ENCODE measurements at places on chromosomes 12 and 14.

DNA sequence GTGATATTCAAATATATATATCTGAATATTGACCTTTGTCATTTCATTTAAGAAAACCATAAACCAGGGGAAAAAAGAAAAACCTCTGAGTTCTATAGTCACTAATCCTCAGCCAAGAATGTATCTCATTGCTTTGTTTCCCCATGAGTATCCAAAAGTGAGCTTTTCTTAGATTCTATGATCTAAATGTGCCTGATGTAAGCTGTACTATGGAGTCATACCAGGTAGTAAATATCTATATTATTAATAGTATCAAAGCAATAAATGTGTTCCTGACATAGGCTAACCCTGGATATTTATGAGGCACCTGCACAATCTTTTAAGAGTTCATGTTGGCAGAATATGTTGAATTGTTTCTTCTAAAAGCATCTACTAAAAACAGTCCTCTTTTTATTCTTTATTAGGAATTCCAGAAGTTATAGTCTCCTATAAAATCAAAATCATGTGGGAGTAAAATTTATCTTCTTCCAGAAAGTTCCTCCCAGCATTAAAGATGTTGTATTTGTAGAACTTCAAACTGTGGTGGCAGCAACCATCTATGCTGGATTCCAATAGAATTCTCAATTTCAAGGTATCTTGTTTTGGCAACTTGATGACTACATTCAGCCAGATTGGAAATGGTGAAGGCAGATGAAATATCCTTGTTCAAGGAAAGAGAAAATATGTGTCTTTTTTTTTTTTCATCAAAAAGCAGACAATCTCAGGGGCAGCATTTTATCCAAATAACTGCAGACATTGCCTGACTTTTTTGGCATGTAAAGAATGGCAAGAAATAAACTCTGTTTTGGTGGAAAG, 139.7 kb upstream of the RASSF8 start:
- no peak for DNase-seq

DNA sequence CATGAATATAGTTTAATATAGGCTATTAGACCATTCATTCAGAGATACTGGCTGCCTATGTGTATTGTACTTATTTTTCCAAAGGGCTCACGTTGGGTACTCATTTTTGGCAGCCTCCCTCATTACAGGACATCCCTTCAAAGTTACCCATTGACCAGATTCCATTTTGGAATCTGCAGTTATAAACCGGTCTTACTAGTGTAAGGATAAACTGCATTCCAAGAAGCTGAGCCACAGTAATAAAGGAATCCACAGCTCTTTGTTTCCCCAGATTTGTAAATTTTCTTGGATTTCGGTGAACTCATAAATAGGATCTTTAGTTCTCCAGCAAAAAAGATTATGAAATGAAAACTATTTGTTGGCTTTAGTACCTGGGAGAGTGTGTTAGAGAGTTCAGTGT, 18.9 kb upstream of the CFL2 start:
- DNase-seq = no peak

GRCh38 chr12:49410818-49411217, 43.6 kb downstream of the SPATS2 start:
- no peak for DNase-seq

- no peak for DNase-seq
Observed at GRCh38 chr14:21991130-21991529, 317.5 kb upstream of the OR4E1 start.

DNA sequence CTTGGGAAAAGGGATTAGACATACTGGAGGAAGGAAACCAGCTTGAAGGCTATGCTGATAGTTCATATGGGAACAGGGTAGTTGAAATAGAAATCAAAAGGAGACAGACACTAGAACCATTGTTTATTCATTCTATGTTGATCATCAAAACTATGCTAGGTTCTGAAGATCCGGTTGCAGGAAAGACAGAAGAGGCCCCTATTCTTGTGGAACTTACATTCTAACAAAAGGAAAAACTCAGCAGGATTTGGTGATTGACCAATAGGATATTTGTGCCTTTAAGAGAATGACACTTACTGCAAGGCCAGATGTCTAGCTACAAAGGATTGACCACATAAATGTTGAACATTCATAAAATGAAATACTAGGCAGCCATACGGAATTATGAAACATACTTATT, 179.2 kb downstream of the AKAP6 start:
- no peak for DNase-seq

DNA sequence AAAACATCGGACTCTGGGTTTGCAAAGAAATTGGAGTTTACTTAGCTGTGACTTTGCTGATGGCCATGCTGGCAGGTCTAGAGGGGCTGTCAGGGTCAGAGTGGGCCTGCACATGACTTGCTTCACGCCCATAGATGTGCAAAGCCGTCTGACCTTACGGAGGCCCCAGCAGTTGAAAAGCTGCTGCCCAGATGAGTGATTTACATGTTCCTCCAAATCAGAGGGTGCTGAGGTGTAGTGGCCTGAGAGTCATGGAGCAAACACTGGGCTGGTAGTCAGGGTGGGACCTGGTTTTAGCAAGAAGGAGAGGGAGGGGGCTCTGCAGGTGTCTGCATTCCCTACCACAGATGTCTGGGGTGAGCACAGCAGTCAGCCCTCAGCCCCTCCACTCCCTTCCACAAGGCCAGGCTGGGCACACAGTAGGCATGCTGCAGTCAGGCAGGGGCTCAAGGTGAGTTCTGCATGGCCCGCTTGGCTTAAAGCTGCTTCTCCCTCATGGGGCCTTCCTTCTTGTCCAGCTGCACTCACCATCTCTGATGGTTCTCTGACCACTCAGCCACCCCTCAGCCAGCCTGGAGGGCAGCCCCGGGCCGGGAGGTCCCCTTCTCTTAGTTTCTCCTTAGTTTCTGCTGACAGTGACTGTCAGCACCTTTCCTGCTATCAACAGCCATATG, 34.2 kb upstream of the EML1 start:
- no peak for DNase-seq

GRCh38 chr14:72383865-72384264, 451.6 kb downstream of the RGS6 start:
- DNase-seq = no peak

GRCh38 chr14:86501611-86502010, 971.7 kb downstream of the FLRT2 start:
- DNase-seq = no peak

DNA sequence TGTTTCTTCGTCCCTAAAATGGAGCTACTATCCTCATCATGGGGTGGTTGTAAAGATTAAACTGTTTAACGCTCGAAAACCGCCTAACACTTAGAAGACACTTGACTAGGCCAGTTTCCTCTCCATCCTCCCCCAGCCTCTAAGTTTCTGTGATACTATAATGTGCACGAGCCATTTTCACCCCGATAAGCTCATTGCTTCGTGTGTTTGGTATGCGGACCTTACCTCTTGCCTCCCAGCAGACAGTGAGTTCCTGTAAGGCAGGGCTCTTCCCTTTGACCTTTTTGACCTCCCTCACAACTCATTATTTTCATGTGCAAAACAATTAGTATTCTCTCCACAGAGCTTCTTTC, 499 bp upstream of the GXYLT1 start:
- no peak for DNase-seq

GRCh38 chr14:28629328-28630004, 137.1 kb upstream of the FOXG1 start:
- DNase-seq = no peak

- no peak for DNase-seq
Observed at GRCh38 chr12:119319638-119320037, 14.9 kb upstream of the CCDC60 start.

DNA sequence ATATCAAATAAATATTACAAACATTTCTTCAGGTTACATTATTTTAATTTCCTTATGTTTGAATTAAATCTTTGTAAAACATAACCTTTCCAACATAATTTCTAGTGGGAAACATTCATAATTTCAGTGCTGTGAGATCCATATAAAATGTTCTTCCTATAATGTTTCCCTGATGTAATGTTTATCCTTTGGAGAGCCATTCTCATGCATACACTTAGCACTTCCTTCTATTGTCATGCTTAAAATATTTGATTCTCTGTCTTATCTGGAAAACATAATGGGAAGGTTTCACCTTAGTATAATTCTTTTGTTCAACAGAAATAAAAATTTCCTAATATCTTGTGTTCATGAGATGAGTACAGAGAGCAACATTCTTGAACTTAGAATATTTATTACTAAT, 472.5 kb downstream of the ADAMTS20 start:
- DNase-seq = no peak

DNA sequence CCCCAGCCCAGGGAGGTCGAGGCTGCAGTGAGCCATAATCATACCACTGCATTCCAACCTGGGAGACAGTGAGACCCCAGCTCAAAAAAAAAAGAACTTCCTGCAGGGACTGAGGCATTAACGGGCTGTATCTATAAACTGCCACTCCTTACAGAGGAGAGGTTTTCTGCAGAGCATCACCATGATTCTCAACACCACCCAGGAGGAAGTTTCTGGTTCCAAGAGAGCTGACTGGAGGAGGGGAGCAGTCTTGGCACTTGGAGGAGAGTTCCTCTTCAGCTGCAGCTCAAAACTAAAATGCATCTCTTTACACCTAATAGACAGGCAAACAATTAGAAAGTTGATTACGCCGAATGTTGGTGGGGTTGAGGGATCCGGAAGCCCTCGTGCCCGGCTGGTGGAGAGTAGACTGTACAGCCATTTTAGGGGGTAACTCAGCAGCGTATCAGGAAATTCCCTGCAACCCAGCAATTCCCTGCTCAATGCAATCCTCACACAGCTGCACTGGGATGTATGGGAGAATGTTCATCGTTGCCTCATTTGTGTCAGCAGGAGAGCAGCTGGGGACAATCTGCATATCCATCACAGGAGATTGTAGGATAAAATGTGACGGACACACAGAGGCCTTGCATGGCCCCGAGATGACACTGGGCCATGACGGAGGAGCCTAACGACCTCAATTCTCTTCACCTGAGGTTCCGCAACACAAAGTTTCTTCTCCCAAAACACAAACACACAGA, 36.6 kb downstream of the ACTN1 start:
- no peak for DNase-seq

DNA sequence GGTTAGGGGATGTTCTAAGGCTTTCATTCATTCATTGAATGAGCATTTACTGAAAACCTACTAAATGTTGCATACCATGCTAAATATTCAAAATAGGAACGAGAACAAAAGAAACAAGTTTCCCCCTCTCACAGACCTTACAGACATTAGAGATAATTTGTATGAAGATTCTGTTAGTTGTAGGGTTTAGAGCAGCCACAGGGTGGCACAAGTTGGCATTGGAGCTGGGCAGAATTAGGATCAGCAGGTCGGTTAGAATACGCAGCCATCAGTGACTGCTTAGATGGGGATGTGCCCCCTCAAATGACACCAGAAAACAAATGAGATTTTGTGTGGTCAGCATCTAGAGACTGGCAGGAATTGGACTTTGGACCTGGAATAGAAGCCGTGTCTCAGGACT, 166.3 kb upstream of the DAAM1 start:
- DNase-seq = no peak

- DNase-seq = no peak
Observed at GRCh38 chr12:42779186-42779859, 189.8 kb upstream of the PRICKLE1 start.

DNA sequence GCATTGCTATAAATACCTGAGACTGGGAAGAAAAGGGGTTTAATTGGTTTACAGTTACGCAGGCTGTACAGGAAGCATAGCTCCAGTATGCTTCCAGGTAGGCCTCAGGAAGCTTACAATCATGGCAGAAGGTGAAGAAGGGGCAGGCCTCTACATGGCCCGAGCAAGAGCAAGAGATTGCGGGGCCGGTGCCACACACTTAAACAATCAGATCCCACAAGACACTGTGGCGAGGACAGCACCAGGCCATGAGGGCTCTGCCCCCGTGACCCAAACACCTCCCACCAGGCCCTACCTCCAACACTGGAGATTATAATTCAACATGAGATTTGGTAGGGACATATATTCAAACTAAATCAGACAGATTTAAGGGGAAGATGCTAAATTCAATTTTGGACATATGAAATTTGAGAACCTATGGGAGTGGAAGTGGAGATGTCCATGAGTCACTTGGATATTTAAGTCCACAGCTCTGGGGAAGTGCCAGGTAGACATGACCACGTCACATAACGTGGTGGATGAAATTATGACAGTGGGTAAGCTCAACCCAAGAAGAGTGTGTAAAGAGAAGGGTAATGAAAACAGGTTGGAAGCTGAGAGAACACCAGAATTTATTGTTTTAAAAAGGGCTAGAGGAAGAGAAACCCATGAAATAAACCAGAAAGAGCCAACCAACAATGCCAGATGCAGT, 1.5 kb upstream of the LTA4H start:
- DNase-seq = no peak

DNA sequence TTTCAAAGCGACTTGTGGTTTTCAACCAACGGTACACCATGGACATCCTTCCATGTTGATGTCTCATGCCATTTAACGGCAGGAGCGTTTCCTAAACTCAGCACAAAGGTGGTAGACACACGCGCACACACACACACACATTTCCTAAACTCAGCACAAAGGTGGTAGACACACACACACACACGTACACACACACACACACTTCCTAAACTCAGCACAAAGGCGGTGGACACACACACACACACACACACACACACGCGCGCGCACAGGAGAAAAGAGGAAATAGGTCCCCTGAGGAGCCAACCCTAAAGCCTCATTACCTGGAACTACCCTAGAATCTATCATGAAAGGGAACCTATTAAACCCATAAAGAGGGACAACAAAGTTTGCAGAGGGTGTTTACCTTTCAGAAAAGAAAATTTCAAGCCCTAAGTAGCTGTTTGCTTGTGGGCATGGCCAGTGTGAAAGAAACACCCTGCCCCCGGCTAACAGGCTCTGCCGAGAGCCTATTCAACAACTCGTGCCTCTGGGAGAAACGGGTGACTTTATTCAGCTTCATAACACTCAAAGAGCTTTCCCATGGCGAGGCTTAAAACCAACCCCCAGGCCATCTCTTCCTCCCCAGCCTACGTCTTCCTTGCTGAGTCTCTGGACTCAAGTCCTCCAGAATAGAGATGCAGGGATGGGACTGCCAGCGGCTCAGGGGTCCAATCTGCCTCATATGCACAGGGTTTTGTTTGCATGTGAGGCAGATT, 31.8 kb downstream of the SLC8B1 start:
- DNase-seq = no peak

GRCh38 chr12:22744197-22744596, 119.2 kb downstream of the ETNK1 start:
- DNase-seq = no peak

GRCh38 chr12:56188778-56189098, 545 bp downstream of the SMARCC2 start:
- DNase-seq = no peak

DNA sequence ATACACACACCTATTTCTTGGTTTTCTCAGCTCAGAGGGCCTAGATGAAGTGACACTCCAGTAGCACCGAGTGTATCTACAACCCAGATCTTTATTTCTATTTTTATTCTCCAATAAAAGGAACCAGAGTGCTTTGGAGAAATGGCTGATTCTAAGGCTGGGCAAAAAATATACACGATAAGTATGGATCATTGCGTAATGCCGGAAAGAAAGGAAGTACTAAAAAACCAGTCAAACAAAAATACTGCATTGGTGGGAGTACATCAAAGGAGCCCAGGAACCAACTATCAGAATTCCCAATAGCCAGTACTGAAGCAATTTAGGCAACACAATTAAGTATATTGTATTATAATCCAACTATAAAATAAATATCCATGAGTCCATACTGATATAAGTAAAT, 400.9 kb upstream of the CCDC196 start:
- DNase-seq = no peak
